ENCODE measurements at places on chromosomes 11 and 22.

- no peaks in the 10 kb centered on the region for H3K36me3 ChIP-seq
- H3K4me3 ChIP-seq: no peak overlapping the region
- no peak for DNase-seq
- no peak overlapping the region for H3K27ac ChIP-seq
Observed at GRCh38 chr11:111696556-111696955, 69.6 kb downstream of the PPP2R1B start.

DNA sequence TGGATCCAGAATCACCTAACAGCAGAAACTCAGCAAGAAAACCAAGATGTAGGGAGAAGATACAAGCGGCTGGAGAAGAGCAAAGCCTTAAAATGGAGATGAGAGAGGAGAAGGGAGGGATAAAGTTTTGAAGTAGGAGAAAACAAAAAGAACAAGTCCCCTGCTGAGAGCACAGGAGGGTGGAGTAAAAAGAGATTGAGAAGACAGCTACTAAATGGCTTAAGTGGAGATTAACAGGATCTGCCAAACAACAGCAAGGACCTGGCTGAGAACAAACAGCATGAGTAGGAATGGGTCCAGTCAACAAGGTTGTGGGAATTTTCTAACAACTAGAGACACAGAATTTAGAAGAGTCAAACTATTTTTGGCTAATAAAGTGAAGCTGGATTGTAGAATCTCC, 18.1 kb downstream of the BTG4 start:
- no peaks in the 10 kb centered on the region for H3K36me3 ChIP-seq
- no peak overlapping the region for H3K27ac ChIP-seq
- H3K4me3 ChIP-seq: no peak overlapping the region
- H3K27me3 ChIP-seq: no peaks in the 10 kb centered on the region
- DNase-seq: no peak

DNA sequence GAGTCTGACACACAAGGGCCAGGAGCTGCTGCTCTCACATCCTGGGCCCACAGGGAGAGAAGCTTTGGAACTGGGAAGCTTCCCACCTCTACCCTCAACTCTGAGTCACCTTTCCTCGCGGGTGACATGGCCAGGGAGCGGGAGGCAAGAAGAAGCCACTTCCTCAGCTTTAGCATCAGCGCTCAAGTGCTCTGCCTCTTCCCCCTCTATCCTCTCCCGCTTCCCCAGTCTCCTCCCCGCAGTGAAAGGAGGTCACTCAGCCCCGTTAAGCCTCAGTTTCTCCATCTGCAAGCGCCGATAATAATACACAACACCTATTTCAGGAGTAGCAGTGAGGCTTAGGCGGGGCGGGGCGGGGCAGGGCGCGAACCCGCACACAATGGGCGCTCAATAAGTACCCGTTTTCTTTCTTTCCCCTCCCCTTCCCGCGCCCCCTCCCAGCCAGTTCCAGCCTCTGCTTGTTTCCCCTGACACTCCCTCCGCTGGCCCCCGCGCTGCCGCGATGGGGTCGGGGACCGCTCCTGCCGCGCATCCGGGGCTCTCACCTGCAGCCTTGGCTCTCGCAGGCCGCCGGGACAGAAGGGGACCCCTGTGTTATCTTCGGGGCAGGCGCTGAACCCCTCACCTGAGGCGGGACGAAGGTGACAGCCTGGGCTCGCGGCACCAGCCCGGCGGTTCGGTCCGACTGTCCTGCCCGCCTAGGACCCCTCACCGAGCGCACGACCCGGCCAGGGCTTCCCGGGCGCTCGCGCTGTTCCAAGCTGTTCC, 892 bp downstream of the GDPD5 start:
- peaks cover 22% of the 10 kb centered on the region for H3K27me3 ChIP-seq
- H3K36me3 ChIP-seq: no peaks in the 10 kb centered on the region
- H3K27ac ChIP-seq: no peak overlapping the region
- peak overlapping the region; percentile 75 for H3K4me3 ChIP-seq
- H3K4me1 ChIP-seq: peaks cover 3% of the 10 kb centered on the region

DNA sequence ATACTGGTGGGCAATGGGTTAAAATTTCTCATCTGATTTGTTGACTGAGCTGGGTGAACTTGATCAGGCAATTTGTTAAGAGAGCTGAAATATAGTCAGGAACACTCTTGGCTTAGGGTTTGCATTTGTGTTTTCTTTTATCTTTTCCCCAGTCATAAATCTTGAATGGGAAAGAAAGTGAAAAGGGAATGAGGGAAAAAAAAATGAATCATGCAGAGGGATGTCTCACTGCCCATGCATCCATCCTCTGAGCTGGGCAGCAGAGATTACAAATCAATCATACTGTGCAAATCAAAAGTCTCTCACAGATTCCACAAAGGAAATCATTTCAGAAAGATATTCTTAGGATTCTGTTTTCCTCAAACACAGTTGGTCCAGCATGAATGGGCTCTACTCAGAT, 174.2 kb upstream of the MPPED2 start:
- no peaks in the 10 kb centered on the region for H3K36me3 ChIP-seq
- H3K27me3 ChIP-seq: no peaks in the 10 kb centered on the region
- no peak overlapping the region for H3K27ac ChIP-seq
- H3K4me1 ChIP-seq: no peaks in the 10 kb centered on the region
- no peak overlapping the region for H3K4me3 ChIP-seq

- peaks cover 9% of the 10 kb centered on the region for H3K36me3 ChIP-seq
- no peaks in the 10 kb centered on the region for H3K27me3 ChIP-seq
- peaks cover 28% of the 10 kb centered on the region for H3K4me1 ChIP-seq
- no peak for DNase-seq
Observed at GRCh38 chr22:38861170-38861876, 10.7 kb downstream of the CBX6 start.

- H3K36me3 ChIP-seq: no peaks in the 10 kb centered on the region
- H3K27ac ChIP-seq: no peak overlapping the region
- H3K27me3 ChIP-seq: no peaks in the 10 kb centered on the region
- no peak for DNase-seq
- H3K4me3 ChIP-seq: no peak overlapping the region
- peaks cover 2% of the 10 kb centered on the region for H3K4me1 ChIP-seq
Observed at GRCh38 chr11:96394773-96395172, 5.0 kb downstream of the JRKL start.

DNA sequence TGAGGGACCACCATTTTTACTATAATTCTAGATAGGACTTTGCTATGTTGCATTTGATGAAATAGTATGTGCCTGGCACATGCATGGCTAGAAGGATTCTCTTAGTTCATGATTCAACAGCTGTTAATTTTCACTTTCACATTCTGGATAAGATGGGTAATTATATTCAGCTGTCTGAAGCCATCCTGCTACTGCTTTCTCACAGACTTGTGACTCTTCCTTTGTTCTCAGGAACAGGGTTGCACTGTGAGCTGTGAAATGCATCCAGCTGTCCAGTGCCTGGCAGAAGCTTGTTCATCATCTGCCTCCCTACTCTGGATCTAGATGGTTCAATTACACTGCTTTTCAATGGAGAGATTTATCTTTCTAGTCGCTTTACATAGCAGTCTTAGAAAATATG, 610.1 kb upstream of the ANO5 start:
- H3K27ac ChIP-seq: no peak overlapping the region
- H3K4me1 ChIP-seq: no peaks in the 10 kb centered on the region
- no peaks in the 10 kb centered on the region for H3K36me3 ChIP-seq
- no peak for DNase-seq
- H3K4me3 ChIP-seq: no peak overlapping the region

- DNase-seq: no peak
- H3K27ac ChIP-seq: no peak overlapping the region
- H3K36me3 ChIP-seq: no peaks in the 10 kb centered on the region
- no peaks in the 10 kb centered on the region for H3K27me3 ChIP-seq
- no peak overlapping the region for H3K4me3 ChIP-seq
- peaks cover 13% of the 10 kb centered on the region for H3K4me1 ChIP-seq
Observed at GRCh38 chr11:111733016-111733415, 33.2 kb downstream of the PPP2R1B start.

GRCh38 chr11:64484191-64485022, 106.6 kb upstream of the SLC22A12 start:
- H3K36me3 ChIP-seq: no peaks in the 10 kb centered on the region
- peaks cover 8% of the 10 kb centered on the region for H3K27me3 ChIP-seq
- DNase-seq: no peak
- no peaks in the 10 kb centered on the region for H3K4me1 ChIP-seq

DNA sequence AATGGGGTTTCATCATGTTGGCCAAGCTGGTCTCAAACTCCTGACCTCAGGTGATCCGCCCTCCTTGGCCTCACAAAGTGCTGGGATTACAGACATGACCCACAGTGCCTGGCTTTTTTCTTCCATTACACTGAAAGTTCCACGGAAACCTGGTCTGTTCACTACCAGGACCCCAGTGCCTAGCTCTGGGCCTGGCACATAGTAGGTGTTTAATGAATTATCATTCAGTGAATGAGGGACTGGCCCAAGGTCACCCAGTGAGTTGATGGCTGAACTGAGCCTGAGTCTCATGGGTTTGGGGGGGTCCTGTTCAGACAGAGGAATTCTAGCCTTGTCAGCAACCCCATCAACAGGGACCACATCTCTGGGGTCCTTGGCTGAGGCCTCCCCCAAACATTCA, 3.1 kb downstream of the C11orf86 start:
- no peak for DNase-seq
- H3K4me3 ChIP-seq: no peak overlapping the region
- no peak overlapping the region for H3K27ac ChIP-seq
- no peaks in the 10 kb centered on the region for H3K4me1 ChIP-seq

GRCh38 chr11:77096591-77097019, 6.0 kb upstream of the OMP start:
- no peaks in the 10 kb centered on the region for H3K36me3 ChIP-seq
- no peaks in the 10 kb centered on the region for H3K27me3 ChIP-seq
- no peak overlapping the region for H3K27ac ChIP-seq
- no peak for DNase-seq

DNA sequence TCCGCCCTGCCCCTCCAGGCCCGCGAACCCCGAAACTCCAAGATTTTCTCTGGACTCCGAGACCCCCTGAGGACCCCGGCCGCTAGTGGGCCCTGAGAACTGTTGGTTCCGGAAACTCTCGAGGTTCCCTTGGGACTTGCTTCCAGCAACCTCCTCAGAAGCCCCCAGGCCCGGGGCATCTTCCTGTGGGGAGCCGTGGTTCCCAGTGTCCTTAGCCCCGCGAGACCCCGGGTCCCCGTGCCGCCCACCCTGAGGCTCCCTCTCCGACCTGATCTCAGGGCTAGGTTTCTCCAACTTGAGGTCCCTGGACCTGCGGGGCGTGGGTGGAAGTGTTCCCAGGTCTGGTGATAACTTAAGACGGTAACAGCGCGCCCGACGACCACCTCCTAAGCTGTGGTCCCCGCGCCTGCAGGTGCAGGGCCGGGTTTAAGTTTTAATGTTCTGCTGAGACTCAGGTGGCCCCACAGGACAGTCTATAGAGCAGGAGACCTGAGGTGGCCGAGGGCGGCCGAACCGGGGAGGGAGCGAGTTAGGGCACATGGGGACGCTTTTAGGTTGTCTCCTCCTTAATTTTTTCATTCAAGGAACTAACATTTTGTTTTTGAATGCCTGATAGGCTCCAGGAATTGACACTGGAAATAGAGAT, 720 bp downstream of the FAM118A start:
- H3K4me1 ChIP-seq: peaks cover 10% of the 10 kb centered on the region
- H3K4me3 ChIP-seq: peak overlapping the region; percentile 88
- no peak for DNase-seq
- no peak overlapping the region for H3K27ac ChIP-seq
- H3K27me3 ChIP-seq: peaks cover 4% of the 10 kb centered on the region

- no peaks in the 10 kb centered on the region for H3K27me3 ChIP-seq
- DNase-seq: no peak
- no peaks in the 10 kb centered on the region for H3K36me3 ChIP-seq
- H3K27ac ChIP-seq: no peak overlapping the region
- H3K4me3 ChIP-seq: no peak overlapping the region
- peaks cover 21% of the 10 kb centered on the region for H3K4me1 ChIP-seq
Observed at GRCh38 chr11:126163074-126163700, 48.3 kb downstream of the RPUSD4 start.

DNA sequence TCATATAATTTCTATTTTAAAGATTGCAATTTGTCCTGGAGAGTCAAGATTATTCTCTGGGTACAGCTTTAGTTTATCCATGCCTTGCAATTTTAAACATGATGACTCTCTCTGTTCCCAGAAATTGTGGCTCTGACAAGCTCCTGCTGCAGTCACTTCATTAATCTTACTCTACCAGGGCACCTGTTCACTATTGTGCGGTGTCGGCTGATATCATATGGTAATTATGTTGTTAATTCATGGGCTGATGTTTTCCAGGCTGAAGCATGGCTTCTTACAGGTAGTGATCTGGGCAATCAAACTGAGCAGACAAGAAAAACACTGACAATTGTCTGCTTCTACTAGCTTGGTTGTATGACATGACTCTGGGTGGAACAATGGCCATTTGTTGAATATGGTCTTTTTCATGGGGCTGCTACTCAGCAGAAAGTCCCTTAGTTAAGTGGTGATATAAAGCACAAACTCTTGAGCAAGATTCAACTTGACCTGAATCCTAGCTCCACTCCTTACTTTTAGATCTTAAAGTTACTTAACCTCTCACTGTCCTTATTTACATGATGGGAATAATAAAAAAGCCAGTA, 230.7 kb downstream of the FAT3 start:
- no peaks in the 10 kb centered on the region for H3K27me3 ChIP-seq
- H3K36me3 ChIP-seq: no peaks in the 10 kb centered on the region
- H3K4me1 ChIP-seq: no peaks in the 10 kb centered on the region
- no peak for DNase-seq
- no peak overlapping the region for H3K4me3 ChIP-seq
- H3K27ac ChIP-seq: no peak overlapping the region

GRCh38 chr22:38345782-38346181, 28.5 kb upstream of the CSNK1E start:
- DNase-seq: peak; percentile 35
- no peak overlapping the region for H3K4me3 ChIP-seq
- no peaks in the 10 kb centered on the region for H3K27me3 ChIP-seq

DNA sequence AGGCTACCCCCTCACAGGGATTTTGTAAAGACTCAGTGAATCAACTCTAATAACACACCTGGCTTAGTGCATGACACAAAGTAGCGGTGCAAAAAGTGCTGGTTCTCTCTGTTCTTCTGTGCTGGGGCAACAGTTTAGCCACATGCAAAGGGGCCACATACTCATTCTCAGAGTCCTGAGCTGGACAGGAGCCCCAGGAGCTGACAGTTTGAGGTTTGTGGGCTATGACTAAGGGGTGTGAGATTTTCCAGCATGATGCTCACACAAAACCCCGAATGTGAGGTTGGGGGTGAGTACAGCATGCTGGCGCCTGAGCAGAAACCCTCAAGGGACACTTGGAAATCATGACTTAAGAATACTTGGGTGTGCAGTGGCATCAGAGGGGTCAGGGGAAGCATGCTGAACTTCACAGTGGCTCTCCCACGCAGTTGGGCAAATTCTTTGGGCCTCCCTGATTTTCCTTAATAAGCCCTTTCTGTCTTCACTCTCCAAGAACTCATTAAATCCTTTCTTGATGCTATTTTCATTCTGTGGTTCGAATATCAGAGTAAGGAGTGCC, 31.0 kb downstream of the TMPRSS5 start:
- DNase-seq: no peak
- no peak overlapping the region for H3K27ac ChIP-seq
- H3K27me3 ChIP-seq: no peaks in the 10 kb centered on the region
- no peaks in the 10 kb centered on the region for H3K4me1 ChIP-seq

DNA sequence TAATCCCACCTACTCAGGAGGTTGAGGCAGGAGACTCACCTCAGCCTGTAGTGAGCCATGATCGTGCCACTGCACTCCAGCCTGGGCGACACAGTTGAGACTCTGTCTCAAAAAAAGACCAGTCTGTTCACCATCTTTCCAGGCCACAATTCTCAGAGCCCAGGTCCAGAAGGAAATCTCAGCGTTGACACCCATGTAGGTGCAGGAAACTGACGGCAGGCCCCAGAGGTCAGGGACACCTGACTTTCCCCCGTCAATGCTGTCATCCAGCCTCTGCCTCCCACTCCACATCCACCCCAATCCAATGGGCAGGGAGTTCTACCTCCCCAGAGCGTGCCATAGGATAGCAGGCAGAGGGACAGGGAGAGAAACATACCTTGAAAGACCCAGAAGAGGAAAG, 5.9 kb upstream of the GRK2 start:
- H3K36me3 ChIP-seq: peaks cover 17% of the 10 kb centered on the region
- DNase-seq: no peak
- H3K4me1 ChIP-seq: peaks cover 14% of the 10 kb centered on the region
- no peaks in the 10 kb centered on the region for H3K27me3 ChIP-seq
